ENCODE measurements at places on chromosomes 6 and 20.

DNA sequence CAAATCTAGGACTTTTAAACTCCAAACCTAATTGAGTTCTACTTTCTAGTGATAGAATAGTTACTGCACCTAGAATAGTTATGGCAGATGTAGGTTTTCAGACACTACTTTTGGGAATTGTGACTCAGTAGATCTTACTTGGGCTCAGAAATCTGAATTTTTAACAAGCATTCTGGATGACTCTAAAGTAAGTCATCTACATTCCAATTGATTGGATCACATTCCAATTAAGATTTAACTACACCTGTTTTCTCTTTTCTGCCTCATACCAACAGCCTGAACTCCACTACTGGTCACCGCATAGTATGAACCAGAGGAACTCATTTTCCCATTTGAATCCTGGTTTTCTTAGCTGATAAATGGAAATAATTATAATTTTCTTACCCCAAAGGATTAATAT, 49.5 kb upstream of the TFAP2D start:
- no peak for DNase-seq

DNA sequence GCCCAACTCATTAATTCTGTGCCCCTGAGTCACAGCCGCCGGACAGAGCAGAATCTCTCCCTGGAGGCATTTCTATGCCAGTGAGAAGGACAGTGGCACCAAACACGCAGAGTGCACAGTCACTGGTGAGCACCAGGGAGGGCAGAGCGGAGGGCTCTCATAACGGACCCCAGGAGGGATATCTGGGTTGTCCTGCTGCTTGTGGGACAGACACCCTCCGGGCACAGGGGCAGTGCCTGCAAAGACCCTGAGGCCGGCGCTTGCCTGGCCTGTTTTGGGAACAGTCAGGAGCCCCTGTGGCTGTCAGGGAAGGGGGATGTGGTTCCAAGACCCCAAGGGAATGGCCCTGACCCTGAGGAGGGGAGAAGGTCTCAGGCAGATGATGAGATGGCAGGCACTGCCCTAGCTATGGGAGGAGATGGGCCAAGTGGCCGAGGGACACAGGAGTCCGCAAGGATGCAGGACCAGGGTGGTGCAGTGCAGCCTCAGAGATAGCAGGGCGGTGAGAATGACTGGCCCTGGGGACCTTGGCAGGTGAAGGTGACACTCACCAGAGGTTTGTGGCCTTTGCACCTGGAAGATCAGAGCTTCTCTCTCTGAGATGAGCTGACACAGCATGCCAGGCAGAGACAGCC, 270.8 kb downstream of the SMOC2 start:
- DNase-seq: peak; percentile 39

- DNase-seq: no peak
These were observed 23.2 kb downstream of the AHI1 start for GRCh38 chr6:135474362-135474761.

- peak; percentile 80 for DNase-seq
These were observed at the start of gene SLCO4A1 for GRCh38 chr20:62642051-62642665. SLCO4A1 (plus strand) TSS chr20:62642503; CDS start chr20:62656455, 13,952 bp downstream.

- DNase-seq: no peak
These were observed 66.5 kb upstream of the TFB1M start for GRCh38 chr6:155380666-155381332.

GRCh38 chr6:118935331-118935668, 341 bp upstream of the MCM9 start:
- no peak for DNase-seq

- DNase-seq: no peak
These were observed 114.5 kb downstream of the INSM1 start for GRCh38 chr20:20482453-20482852.

DNA sequence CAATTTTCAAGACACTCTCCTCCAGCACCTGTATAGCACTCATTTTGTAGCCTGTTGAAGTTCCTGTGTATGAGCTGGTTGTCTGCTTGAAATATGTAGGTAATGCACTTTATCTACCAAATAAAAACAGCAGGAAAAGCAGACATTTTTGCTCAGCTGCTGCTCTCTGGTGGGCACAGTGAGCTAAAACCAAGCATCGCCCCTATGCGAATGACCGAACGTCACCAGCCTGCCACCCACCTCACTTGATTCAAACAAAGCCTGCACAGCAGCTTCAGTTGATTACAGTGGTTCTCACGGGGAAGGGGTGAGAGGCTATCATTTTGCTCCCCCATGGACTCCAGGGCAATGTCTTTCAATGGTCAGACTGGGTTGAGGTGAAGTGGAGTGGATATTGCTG, 185.7 kb downstream of the SASH1 start:
- no peak for DNase-seq

- no peak for DNase-seq
These were observed 64.0 kb upstream of the ADGRF4 start for GRCh38 chr6:47634210-47635047.

DNA sequence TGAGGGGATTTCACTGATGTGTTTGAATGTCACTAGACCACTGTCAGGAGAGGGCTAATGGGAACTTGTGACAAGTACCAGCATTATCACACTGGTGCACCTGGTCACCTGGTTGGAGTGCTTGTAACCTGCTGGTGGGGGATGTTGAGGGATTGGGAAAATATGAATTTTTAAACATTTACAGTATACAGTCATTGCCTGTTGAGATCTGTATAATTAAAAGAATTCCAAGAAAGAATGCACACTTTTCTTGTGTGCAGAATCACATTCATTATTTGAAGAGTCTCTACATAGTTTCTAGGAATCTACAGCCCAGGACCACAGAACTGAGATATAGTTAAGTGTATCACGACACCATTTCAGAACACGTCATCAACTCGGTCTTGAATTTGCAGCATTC, 118.4 kb downstream of the AIG1 start:
- DNase-seq: no peak

DNA sequence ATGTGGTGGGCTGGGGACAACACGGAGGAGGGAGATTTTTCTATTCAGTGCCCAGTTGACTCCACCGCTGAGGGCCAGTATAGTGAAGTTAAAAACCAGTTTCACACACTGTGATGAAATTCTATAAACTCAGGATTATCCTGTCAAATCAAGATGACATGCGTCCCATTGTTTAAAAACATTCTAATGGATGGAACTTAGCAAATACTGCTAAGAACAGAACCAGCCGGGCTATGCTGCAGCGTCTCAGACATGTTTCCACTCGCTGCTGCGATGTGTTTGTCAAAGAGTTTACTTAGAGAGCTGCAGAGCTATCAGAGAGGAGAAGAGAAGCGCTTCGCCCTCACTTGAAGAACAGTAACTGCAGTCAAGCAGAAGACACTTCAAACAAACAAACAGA, 212.6 kb upstream of the FOXQ1 start:
- no peak for DNase-seq

DNA sequence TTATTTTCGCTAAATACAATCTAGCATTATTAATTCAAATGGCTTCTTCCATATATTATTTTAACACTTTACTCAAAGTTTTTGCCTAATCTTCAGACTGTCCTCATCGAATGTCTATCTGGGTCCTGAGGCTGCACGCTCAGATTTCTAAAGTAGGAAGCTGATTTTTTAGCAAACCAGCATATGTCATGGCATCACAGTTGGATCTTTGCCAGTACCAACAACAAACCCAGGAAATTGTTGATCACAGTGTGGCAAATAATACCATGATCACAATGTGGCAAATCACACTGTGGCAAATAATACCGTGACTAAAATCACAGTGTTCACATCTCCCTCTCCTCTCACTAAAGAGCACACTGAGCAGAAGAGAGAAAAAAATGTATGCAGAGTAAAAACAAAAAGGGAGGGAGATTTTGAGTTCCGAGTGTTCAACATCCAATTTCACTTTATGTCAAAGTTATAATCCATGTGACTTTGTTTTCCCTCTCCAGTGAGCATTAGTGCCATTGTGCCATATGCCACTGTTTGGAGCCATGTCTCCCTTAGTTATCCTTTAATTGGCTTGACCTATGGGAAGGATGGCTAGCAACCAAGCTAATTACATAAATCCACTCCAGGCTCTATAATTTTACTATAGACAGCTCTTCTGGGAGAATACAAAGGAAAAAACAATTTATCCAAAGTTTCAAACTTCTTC, 1059.6 kb downstream of the HACE1 start:
- DNase-seq: no peak

GRCh38 chr6:20833881-20834515, 299.7 kb downstream of the CDKAL1 start:
- no peak for DNase-seq

- no peak for DNase-seq
These were observed 70.6 kb upstream of the EYA4 start for GRCh38 chr6:133170602-133171001.

GRCh38 chr6:99613705-99614429, 7.2 kb downstream of the PRDM13 start:
- no peak for DNase-seq

DNA sequence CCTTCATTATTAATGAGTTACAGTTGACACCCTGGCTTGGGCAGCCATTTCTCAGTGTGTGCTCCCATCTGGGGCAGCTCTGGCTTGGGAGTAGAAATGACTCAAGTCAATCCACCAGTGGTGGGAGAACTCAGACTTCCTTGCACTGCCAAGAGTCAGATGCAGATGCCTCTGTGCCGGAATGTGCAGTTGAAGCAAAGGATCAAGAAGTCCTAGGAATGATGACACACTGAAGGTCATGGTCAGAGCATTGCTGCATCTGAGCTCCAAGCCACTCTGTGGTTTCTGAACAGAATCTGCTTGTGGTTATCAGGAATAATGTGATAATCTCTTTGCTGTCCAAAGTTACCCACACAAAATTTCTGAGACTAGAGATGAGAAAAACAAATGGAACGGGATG, 19.5 kb upstream of the PAX1 start:
- no peak for DNase-seq

GRCh38 chr6:161755080-161755479, 481.2 kb upstream of the AGPAT4 start:
- DNase-seq: no peak

- DNase-seq: no peak
These were observed 97.8 kb downstream of the JARID2 start for GRCh38 chr6:15343490-15344191.

DNA sequence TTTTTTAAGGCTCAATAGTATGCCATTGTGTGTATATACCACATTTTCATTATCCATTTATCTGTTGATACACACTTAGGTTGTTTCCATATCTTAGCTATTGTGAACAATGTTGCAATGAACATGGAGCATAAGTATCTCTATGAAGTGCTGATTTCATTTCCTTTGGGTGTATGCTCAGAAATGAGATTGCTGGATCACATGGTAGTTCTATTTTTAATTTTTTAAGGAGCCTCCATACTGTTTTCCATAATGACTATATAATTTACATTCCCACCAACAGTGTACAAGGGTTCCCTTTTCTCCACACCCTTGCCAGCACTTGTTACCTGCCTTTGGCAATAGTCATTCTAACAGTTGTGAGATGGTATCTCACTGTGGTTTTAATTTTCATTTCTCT, 15.1 kb upstream of the HLA-DOA start:
- DNase-seq: no peak

GRCh38 chr6:87699576-87699975, 2.5 kb downstream of the AKIRIN2 start:
- no peak for DNase-seq

- no peak for DNase-seq
These were observed 181.6 kb downstream of the CDH26 start for GRCh38 chr20:60139663-60140446.

- DNase-seq: no peak
These were observed 29.9 kb downstream of the PHACTR2 start for GRCh38 chr6:143707697-143708096.

GRCh38 chr6:121442576-121442975, 7.1 kb downstream of the GJA1 start:
- no peak for DNase-seq

- no peak for DNase-seq
These were observed 9.3 kb upstream of the TRAF3IP2 start for GRCh38 chr6:111614833-111615582.

GRCh38 chr6:121549736-121550135, 114.3 kb downstream of the GJA1 start:
- no peak for DNase-seq

GRCh38 chr20:31845300-31845863, at the start of gene FOXS1:
FOXS1 (minus strand) TSS chr20:31845604; CDS start chr20:31845542, 62 bp downstream.
- peak; percentile 88 for DNase-seq

- DNase-seq: no peak
These were observed 8.1 kb upstream of the C20orf144 start for GRCh38 chr20:33653900-33654596.

- DNase-seq: no peak
These were observed 4.9 kb downstream of the PTK7 start for GRCh38 chr6:43081043-43081442.

GRCh38 chr20:25987073-25987927, 290.6 kb upstream of the ZNF337 start:
- DNase-seq: peak; percentile 73

GRCh38 chr6:169990095-169991030, 238.9 kb downstream of the ERMARD start:
- DNase-seq: peak; percentile 66

DNA sequence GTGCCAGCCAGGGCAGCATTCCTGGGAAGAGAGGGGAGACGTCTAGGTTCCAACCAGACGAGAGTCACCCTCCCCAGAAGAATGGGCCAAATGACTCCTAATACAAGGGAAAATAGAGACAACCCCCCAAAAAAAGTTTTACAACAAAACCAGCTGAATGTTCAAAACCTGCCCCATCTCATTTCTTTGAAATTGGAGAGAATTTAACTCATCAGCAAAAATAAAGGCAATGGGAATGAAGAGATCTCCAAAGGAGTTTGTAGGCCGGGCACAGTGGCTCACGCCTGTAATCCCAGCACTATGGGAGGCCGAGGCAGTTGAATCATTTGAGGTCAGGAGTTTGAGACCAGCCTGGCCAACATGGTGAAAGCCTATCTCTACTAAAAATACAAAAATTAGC, 9.7 kb upstream of the EMILIN3 start:
- no peak for DNase-seq

DNA sequence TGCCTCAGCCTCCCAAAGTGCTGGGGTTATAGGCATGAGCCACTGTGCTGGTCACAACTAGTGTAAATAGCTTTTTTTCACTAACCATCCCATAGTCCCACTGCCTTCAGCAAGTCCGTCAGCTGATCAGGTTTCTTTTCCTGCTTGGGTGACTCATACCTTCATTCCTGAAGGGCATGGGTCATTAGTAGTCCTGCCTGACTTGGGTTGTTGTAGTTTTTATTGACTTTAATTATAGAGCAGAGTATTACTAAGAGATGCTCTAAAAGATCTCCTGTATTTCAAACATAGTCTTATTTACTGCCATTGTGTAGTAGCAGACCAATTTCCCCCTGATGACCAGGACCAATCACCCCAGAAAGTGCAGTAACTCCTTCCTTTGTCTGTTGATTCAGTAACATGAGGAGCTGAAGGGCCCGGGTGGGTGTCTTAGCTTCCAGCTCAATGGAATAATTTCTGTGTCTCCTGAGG, 25.8 kb downstream of the HLA-C start:
- DNase-seq: no peak

- no peak for DNase-seq
These were observed 87.6 kb downstream of the ASXL1 start for GRCh38 chr20:32445539-32446273.
